ENCODE measurements at places on chromosomes 1 and 21.

DNA sequence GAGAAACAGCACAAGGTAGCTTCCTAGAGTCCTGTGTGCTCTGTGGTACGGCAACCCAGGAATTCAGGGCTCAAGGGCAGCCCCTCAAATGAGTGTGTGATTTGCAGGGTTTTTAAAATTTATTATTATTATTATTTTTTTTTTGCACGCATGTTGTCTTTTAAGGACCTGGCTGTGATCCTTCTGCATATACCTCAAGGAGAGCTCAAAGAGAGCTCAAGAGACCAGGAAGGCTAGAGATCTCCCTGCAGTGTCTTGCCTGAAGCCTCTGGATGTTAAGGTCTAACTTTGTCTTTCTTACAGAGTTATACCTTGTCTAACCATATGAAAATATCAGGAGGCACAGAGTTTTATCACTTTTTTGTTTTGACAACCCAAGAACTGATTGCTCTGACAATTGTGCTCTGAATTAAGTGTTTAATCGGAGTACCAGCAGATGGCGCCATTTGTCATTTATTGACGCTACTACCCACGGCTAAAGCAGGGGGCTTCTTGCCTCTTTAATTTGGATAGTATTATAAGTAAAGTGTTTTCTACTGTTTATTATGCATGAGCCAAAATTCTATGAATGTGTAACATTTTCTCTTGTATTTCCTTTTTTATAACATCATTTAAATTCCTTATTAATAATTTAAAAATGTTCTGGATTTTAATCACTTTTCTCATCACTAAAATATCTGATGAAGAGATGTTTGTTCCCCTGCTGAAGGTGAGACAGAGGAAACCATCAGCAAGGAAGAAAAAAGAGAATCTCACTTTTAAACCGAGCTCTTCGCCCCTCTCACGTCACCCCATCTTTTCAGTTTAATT, 35.8 kb upstream of the LMO4 start:
- peak; percentile 63 for DNase-seq

GRCh38 chr1:222941425-222941824, 126.6 kb downstream of the DISP1 start:
- no peak for DNase-seq

- DNase-seq, result no peak
These were observed 33.3 kb downstream of the GNPAT start for GRCh38 chr1:231274119-231274825.

DNA sequence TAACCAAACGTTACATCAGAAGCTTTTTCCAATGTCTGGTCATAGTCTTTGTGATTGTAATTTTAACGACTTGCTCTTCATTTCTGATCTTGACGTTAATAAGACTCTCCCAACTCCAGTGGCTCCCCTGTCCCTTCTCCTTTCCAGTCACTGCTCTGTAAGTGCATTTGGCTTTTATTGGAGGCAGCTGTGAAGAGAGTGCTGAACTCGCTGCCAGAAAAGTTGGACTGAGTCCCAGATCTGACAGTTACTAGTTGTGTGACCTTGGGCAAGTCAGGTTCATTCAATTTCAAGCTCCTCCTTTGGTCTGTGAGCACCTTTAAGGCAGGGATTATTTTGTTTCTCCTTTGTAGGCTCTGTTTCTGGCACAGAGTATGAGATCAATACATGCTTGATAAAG, 109.6 kb upstream of the TSPAN2 start:
- DNase-seq, result no peak

DNA sequence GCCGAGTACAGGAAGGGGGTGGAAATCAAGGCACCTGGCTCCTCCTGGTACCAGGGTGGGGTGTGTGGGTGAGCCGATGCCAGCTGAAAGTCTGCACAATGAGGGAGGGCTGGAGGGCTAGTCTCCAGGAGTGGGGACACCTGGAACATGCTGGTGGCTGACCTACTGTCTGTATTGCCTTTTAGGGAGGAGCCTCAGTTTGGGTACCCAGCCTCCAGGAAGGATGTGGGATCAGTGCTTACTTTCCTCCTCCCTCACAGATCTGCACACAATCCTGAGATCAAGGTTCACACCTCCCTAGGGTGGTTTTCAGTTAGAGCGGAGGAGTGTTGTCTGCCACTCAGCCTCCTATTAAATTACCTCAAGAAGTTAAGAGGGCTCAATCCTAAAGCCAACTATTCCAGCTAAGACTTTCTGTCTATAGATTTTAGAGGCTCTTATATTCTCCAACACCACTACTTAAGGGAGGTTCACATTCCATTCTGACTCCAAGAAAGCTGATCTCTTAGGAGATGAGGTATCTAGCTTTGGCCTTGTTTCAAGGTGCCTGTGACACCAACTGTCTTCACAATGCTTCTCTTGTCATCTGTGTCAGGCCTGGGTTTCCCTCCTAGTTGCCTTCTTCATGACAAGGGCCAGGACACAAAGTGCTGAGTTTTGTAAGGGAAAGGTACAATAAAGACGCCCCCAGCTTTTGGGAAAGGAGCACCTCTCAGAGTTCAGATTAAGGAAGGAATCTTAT, 15.7 kb downstream of the SSR2 start:
- DNase-seq, result no peak

DNA sequence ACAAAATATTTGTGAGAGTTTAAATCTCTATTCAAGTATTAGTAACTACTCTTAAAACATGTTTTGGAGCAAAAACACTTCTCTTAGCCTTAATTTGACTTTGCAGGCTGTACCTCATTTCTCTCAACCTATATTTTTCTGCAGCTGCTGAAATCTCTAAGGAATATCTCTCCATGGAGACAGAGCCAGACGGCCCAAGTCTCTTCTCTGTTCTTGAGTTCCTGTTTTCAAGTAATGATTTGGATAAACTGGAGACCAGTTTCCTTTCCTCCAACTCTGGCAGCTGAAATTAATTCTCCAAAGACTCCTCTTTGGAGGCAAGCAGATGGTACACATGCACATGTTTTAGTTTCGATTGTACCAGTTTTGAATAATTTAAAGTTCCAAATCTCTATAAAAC, 659.7 kb upstream of the NEGR1 start:
- DNase-seq, result no peak

DNA sequence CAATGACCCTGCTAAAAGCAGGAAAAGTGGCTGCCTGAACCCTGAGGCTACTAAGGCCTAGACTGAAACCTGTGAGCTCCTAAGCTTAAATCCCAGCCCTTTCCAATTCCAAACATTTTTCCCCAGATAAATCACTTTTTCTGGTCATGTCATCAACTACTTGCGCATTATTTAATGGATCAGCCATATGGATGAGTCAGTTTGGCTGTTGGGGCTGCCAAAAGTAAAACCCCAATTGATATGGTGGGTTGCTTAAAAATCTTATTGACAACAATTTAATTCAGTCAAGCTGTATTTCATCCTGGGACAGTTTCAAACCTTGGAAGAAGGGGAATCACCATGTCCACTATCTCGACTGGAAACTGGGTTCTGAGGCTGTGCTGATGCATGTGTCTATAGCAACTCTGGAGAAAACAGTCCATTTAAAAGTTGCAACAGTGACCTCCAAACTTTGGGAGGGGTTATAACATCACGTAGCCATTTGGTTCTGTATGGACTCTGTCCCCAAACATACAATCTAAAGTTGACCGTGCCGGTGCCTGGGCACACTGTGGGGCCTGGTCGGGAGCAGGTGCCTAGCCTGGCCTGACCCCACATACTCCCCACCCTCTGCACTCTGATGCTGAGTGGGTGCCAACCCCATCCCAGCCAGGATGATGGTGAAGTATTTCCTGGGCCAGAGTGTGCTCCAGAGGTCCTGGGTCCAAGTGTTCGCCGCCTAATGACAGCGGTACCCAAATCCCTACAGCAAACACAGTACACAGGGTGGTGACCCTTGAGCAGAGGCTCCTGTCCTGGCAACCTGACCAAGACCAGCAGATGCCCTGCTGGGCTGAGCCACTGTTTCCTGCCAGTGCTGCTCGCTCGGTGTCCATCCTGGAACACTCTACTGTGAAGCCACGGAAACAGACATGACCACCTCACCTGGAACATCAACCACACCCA, 46.5 kb upstream of the LRRC52 start:
- no peak for DNase-seq

DNA sequence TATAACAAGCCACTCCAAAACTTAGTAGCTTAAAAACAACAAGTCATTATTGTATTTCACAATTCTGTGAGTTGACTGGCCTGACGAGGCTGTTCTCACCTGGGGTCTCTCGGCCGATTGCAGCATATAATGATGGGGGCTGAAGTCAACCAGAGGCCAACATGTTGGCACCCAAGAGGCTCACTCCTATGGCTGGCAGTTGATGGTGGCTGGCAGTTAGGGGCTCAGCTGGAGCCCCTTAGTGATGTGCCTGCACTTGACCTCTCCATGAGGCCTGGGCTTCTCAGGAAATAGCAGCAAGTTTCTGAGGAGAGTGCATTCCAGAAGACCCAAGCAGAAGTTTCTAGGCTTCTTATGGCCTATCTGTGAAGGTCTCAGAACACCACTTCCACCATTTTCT, 459.4 kb downstream of the NPHP4 start:
- no peak for DNase-seq

- no peak for DNase-seq
These were observed 994.9 kb downstream of the ADGRL2 start for GRCh38 chr1:82795508-82796149.

All from activated T-cell treated with anti-CD3 and anti-CD28 coated beads for 4 hours (primary cell).